Activated naive CD4-positive, alpha-beta T cell treated with Interleukin-2 at 50 U/mL for 16 hours (primary cell): ENCODE measurements at places on chromosomes 1 and 21.

DNA sequence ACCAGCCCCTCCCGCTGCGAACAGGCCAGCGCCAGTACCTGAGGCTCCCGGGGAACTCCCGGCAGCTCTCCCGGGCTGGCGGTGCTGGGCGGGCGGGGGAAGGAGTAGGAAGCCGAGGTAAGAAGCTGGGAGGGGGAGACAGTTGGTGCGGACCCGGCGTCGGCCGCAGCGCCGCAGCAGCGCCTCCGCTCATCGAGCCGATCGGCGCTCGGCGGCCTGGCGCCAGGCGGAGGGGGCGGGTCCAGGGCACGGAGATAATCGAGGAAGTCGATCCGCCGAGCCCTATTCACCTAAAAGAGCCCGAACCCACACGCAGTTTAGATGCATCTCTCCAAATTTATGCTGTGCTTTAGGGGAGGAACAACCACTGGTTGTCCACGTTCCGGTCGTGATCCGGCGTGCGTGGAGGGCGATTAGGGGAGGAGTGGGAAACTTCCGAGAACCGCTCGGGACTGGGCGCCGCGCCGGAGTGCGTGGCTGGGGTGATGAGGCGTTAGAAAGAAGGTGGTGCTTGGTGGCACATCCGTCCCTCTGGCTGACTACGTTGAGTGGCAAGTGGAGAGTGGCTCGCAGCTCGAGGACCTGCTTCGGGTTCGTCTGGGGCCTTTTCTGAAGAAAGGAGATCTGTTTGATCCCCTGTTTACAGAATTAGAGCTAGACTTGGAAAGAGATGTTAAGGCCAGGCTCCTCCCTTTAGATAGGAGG is at the start of gene VAMP4:
Gene VAMP4 (minus strand): TSS at position 194 of the 705 bp plus-strand sequence. CDS start 3,651 bp downstream, outside the sequence.
- DNase-seq = peak; percentile 89

DNA sequence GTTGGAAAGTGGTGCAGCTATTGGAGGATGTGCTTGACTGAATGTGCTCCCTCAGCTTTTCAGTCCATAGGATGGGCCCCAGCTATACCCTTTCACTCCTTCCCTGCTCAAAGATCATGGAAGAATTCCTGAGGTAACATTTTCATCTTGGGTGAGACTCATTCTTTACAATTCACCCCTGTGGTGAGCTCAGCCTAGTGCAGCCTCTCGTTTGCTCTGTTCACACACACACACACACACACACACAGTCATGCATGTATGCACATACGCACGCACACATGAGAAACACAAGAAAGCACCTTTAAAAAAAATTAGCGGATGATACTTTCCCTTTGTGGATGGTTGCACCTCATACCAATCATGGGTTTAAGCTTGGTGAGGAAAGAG is 25.8 kb downstream of the CCN1 start:
- DNase-seq = no peak

- DNase-seq = no peak
These were observed at the start of gene LAMC1 for GRCh38 chr1:183023146-183023600. TSS of gene LAMC1 (plus strand) at chr1:183023420. CDS start at chr1:183023717, 297 bp downstream.

DNA sequence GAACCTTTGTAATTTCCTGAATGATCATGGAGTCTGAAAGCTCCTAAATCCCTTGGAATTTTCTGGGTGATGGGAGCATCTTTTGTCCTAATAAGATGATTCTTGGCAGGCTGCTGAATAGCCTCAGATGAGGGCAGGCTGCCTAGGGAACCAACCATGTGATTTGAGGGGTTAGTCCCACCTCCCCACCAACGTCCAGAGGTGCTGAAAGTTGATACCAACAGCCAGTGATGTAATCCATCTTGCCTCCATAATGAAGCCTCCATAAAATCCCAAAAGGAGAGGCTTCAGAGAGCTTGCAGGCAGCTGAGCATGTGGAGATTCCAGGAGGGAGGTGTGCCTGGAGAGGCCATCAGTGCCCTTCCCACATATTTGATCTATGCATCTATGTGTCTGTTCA is 43.7 kb downstream of the GTF2B start:
- DNase-seq = no peak

DNA sequence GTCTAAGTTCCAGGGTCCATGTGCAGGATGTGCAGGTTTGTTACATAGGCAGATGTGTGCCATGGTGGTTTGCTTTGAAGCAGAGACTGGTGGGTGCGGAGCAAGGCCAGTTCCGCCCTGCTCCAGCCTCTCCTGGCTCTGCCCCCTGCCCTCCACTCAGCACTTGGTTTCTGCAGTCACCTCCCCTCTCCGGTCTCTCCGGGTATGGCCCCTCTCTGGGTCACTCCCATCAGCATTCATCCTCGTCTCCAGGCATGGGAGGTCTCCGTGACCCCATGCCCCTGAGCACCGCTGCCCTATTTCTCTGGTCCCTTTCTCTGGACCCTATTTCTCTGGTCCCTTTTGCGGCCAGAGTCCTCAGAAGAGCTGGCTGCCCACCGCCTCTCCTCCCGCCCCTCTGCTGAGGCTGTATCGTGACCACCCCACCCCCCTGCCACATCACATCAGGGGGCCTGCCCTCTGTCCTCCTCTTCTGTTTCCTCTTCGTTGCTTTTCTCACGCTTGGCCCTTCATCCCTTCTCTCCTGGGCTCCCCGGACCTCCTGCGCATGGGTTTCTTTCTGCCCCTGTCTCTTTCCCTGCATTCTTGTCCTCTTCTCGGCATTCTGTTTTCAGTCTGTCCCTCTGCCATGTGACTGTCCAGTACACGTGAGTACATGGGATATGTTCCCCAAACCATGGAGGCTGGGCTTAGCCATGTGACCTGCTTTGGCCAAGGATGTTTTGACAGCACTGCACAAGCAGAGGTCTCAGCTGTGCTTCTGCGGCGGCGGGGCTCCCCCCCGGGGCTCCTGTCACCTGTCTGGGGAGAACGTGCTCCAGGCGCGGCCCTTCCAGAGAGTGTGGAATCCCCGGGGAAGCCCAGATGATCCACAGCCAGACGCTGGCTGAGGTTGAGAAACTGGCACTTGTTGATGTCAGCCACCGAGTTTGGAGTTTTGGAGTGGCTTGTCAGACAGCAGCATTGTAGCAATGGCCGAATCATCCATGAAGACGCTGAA is 54.4 kb upstream of the C1orf174 start:
- no peak for DNase-seq

DNA sequence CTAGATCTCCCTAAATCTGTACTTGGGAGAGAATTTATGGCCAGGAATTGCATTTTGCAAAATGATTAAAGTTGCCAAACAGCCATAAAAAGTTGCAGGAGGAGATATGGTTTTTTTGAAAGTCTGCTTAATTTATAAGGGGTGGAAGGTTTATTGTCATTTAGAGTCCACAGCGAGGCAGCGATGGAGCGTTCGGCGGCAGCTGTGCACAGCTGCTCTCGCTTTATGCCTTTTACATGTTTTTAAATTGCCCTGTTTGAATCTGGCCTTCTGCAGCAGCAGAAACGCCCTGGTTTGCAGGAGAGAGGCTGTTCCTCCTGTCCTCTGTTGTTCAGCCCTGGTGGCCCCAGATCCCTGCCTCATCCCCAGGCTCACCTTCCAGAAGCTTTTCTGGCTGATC is 144.9 kb upstream of the POU3F1 start:
- DNase-seq = no peak

DNA sequence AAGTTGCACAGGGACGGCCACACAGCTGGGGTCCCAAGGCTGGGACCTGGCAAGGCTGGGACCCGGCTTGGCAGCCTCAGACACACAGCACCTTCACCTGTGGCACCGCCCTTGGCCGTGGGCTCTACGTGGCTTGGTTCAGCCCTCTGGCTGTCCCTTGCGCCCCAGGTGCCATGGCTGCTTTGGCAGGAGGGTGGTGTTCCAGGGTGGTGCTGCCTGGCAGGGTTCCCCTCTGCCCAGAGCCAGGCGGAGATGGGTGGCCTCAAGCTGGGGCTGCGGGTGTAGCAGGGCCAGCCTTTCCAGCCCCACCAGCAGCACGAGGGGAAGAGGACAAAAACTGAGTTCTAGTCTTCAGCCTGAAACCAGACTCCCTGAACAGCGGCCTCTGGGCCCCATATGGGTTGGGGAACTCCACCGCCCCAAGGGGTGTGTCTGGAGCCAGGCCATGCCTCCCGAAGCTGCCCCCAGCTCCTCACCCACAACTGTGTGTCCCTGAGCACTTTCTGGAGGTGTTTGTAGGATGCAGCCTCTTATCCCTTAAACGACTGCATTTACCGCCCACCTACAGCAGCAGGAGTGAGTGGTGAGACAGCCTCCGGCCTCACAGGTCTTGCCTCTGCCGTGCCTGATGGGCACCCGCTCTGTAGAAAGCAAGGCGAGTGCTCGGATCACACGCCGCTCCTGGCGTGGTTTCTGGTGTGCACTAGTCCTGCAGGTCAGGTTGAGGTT is 92.3 kb downstream of the PDE9A start:
- no peak for DNase-seq

GRCh38 chr1:71232166-71232763 is 151.4 kb upstream of the ZRANB2 start:
- no peak for DNase-seq

- no peak for DNase-seq
These were observed 10.0 kb upstream of the LRRC8C start for GRCh38 chr1:89622895-89623294.

DNA sequence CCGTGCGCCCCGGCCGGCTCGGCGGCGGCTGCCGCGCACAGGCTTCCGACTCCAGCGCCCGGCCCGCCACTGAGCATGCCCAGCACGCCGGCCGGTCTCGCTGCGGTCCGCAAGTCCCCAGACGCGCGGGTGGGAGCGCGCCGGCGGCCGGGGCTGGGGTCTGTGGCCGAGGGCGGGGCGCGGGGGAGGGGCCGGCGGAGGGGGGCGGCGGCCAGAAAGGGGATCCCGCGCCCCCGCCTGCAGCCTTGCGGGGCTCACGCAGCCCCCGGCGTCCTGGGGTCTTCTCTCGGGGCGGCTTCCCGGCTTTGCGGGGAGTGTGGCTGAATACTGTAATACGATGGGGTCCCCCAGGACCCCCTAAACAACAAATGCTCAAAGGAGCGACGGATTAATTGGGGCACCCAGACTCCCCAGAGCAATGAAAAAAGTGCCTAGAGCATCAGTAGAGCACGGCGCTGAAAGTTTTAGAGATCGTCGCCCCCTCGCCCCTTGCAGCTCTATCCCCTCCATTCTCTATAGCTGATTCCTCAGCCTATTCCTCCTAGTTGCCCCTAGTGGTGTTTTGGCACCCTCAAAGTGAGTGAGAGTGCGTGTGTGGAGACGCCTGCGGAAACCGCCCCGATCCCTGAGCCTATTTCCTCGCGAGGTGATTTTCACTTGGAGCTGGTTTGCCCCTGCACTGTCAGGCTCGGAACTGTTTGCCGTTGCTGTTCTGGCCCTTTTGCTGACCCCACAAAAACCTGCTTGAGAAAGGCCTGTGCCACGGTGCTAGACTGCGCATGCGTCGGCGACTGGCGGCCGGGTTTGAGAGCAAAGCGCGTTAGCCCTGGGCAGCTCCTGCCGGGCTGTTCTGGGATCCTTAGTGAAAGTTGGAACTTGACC is at the start of gene VAV3:
Gene VAV3 (minus strand): TSS at position 71 of the 882 bp plus-strand sequence. CDS start 311 bp downstream, outside the sequence.
- DNase-seq = peak; percentile 60

GRCh38 chr1:173205146-173206051 is 1.7 kb downstream of the TNFSF4 start:
- peak; percentile 8 for DNase-seq

- DNase-seq = no peak
These were observed 1.0 kb downstream of the ROR1 start for GRCh38 chr1:63774617-63775417.

GRCh38 chr1:156601892-156602291 is 613 bp upstream of the GPATCH4 start:
- no peak for DNase-seq

DNA sequence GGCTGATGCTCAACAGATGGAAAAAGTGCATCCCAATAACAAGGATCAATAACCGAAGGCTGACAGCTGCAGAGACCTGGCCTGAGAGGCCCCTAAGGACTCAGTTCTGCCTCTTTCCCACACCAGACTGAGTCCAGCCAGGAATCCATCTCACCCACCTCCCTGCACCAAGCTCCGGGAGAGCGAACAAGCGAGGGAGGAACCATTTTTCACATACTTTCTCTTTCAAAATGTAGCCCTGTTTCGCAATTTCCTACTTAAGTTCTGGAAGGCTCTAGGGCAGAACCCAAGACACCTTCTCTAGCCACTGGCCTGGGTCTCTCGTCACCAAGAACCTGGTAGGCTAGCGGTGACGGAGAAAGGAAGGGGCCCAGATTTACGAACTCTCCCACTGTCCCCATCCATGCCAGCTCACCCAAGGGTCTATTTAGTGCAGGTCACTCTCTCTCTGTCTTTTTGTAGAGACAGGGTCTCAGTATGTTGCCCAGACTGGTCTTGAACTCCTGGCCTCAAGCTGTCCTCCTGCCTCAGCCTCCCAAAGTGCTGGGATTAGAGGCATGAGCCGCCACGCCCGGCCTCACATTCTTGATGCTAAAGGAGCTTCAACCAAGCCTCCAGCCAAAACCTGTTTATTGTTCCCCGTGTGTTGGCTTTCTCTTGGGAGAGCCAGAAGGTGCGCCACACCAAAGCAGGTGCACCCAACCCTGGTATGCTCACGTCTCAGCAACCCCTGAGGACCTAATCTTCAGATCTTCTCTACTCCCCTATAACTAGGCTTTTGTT is 10.9 kb upstream of the GNL2 start:
- no peak for DNase-seq

DNA sequence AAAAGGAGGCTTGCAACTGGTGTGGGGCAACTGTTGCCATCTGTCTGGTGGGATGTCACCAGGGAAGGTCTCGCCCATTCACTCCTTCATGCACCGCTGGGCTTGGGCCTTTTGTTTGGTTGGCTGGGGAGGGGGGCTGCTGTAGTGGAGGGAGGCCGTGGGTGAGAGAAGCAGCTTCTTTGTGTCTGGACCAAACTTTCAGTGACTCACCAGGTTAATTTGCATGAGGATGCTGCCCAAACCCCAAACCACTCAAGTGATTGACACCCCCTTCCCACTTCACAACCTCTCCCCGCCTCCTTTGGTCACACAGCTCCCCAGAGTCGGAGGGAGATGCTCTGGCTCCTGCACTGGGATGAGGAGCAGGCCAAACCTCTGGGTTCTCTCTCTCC is 19.7 kb downstream of the BTG2 start:
- DNase-seq = peak; percentile 63

GRCh38 chr1:68974447-68974846 is 477.6 kb upstream of the DEPDC1 start:
- DNase-seq = no peak

DNA sequence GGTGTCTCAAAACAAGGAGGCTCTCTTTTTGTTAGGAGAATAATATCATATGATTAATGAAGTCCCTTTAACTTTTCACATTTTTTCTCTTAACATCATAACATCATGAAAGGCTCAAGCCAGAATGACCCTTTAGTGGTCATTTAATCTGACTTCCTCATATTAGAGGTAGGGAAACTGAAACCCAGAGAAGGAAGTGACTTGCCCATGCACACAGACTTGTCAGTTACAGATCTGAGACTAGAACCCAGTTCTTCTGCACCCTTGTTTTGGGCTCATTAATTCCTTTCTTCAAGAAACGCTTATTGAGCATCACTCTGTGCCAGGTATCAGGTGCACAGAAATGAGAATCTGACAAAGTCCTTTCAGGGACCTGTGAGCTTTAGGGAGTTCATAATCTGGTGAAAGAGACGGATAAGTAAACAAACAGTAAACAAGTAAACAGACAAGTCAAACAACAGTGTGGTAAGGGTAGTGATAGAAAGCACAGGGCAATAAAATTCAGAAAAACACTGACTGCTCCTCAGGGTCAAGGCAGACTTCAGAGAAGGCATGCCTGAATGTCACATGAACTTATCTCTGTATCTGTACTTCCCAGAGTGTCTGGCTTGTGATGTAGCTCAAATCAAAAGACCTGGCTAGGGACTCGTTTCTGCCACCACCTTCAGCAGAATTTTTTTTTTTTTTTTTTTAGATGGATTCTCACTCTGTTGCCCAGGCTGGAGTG is 38.3 kb upstream of the OSBPL9 start:
- DNase-seq = no peak
